ENCODE measurements at places on chromosomes 11 and 22.

DNA sequence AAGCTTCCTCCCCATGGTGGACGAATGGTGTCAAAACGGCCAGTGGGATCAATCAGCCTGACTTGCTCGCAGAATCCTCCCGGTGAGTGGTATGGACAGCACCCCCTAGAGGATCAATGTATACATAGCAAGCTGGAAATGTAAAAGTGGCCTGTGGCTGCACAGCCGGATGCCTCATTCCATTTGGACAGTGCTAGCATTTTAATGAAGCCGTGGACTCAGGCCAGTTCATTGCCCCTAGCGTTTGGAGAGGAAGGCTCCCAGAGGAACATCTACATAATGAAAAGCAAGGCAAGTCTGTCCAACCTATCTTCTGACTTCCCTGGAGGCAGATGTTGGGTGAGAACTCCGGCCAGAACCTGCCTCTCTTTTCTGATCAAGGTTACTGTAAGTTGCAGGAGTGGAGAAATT, 942.3 kb downstream of the NTM start:
- H3K36me3 ChIP-seq = no peaks in the 10 kb centered on the region
- no peaks in the 10 kb centered on the region for H3K27me3 ChIP-seq
- no peak overlapping the region for H3K27ac ChIP-seq
- H3K4me3 ChIP-seq = no peak overlapping the region
- peak; percentile 22 for DNase-seq

DNA sequence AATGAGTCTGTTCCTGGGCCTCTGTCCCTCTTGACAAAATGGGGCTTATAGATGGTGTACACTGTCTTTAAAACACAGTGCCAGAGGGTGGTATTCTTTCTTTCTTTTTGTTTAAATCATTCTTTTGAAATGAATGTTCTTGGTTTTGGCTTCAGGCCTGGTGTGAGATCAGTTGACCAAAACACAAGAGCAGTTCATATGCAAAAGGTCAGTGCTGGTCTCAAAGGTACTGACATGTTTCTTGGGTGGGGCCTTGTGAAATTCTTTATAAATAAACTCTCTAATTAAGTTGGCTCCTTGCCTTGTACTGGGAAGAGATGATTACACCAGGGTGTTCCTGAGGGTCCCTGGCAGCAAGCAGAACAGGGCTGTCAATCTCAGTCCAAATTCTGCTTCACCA, 110.0 kb downstream of the FBXO7 start:
- H3K4me3 ChIP-seq = no peak overlapping the region
- H3K27me3 ChIP-seq = no peaks in the 10 kb centered on the region
- H3K27ac ChIP-seq = no peak overlapping the region

- H3K27ac ChIP-seq = peak overlapping the region; percentile 23
- H3K27me3 ChIP-seq = no peaks in the 10 kb centered on the region
These were observed 20.1 kb downstream of the TSSC4 start for GRCh38 chr11:2420502-2421225.

DNA sequence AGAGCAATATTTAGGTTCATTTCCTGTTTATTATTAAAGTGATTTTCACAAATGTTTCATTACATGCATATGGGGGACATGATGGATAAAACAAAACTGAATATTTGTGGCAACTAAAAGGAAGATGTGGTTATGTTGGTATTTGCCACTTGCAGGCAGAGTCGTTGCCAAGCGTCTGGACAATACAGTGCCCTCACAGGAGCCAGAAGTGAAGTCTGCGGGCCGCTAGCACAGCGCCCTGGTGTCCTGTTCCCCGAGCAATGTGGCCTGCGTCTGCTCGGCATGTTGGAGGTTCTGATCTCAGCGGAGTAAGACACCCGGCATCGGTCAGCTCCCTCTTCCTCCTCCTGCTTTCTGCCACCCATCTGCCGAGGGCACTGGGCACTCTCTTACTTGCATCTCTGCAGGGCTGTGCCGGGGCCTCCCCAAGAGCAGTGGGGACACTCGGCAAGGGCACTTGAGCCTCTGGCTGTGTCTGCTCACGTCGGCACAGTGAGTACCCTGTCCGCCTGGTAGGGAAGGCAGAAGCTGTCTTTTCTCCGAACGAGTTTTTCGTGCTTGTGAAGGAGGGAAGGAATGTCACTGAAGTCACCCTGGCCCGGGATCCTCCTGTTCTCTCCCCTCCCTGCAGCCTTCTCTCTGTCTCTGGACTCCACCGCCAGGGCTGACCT, 10.5 kb upstream of the TTLL12 start:
- H3K4me1 ChIP-seq = no peaks in the 10 kb centered on the region
- no peaks in the 10 kb centered on the region for H3K36me3 ChIP-seq
- no peak overlapping the region for H3K4me3 ChIP-seq
- DNase-seq = no peak

DNA sequence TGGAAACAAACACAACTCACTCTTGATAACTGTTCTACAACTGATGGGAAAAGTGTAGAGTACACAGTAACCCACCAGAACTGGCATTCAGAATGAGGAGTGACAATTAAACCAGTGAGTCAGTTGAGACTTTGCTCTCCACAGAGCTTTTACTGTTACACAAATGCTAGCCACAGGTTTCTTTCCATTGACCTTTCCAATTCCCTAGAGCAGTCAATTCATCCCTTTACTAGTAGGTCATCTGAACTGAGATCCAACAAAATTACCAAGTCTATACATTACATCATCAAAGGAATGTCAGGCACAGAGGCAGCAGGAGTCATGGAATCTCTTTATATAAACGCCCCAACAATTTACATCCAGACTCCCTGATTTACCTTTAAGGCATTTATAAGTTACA, 65.9 kb downstream of the PHF21A start:
- no peak overlapping the region for H3K4me3 ChIP-seq
- no peak overlapping the region for H3K27ac ChIP-seq
- DNase-seq = no peak
- no peaks in the 10 kb centered on the region for H3K27me3 ChIP-seq
- H3K4me1 ChIP-seq = no peaks in the 10 kb centered on the region
- peaks cover 2% of the 10 kb centered on the region for H3K36me3 ChIP-seq

- no peaks in the 10 kb centered on the region for H3K27me3 ChIP-seq
- DNase-seq = no peak
- H3K4me3 ChIP-seq = no peak overlapping the region
- no peak overlapping the region for H3K27ac ChIP-seq
- peaks cover 3% of the 10 kb centered on the region for H3K4me1 ChIP-seq
These were observed 12.6 kb downstream of the IGSF9B start for GRCh38 chr11:133943950-133944698.

DNA sequence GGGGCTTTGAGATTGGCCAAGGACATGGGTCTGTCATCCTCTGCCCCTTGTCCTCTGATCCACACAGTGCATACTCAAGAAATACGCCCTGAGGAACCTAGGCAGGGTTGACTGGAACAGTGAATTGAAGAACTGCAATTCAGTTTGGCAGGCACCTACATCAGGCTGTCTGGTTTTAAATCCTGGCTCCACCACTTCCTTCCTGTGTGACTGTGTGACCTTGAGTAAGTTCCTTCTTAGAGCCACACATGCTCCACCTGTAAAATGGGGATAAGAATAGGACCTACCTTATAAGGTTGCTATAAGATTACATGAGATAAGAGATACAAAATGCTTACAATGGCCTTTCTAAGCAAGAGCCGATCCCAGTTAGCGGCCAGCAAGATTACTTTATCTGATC, 15.8 kb upstream of the TCF20 start:
- no peaks in the 10 kb centered on the region for H3K36me3 ChIP-seq
- H3K4me3 ChIP-seq = no peak overlapping the region
- no peaks in the 10 kb centered on the region for H3K27me3 ChIP-seq
- H3K4me1 ChIP-seq = no peaks in the 10 kb centered on the region
- no peak for DNase-seq
- H3K27ac ChIP-seq = no peak overlapping the region

- no peak overlapping the region for H3K27ac ChIP-seq
- no peaks in the 10 kb centered on the region for H3K4me1 ChIP-seq
- no peak for DNase-seq
- H3K36me3 ChIP-seq = no peaks in the 10 kb centered on the region
- no peak overlapping the region for H3K4me3 ChIP-seq
These were observed 9.5 kb downstream of the MFNG start for GRCh38 chr22:37476389-37477329.

DNA sequence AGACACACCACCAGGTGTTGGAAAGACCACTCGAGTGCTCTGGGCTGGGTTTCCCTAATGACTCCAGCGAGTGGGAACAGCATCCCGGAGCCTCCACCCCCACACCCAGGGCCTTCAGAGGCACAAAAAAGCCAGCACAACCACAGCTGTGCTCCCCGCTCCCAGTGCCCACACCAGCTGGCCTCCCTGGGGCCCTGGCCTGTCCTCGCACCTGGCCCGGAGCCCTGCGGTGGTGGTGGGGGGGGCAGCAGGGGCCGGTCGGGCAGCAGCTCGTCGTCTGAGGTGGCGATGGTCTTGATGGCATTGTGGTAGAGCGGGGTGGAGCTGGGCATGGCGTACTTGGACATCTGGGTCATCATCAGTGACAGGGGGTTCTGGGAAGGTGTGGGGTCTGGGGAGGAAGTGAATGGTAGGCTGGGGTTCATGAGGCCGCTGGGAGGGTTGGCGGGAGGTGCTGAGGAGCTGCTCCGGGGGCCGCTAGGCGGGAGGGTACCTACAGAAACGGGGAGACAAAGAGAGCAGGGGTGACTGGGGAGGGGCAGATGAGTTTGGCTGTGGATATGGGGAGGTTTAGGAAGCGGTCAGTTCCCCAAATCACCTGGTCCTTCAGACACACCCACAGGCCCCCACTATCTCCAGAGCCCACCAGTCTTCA, 16.1 kb downstream of the CXCR5 start:
- peaks cover 11% of the 10 kb centered on the region for H3K36me3 ChIP-seq
- 0 out of 2 replicates have a peak overlapping the region, but pooled peaks have one; percentile 18 for H3K27ac ChIP-seq
- no peak for DNase-seq

DNA sequence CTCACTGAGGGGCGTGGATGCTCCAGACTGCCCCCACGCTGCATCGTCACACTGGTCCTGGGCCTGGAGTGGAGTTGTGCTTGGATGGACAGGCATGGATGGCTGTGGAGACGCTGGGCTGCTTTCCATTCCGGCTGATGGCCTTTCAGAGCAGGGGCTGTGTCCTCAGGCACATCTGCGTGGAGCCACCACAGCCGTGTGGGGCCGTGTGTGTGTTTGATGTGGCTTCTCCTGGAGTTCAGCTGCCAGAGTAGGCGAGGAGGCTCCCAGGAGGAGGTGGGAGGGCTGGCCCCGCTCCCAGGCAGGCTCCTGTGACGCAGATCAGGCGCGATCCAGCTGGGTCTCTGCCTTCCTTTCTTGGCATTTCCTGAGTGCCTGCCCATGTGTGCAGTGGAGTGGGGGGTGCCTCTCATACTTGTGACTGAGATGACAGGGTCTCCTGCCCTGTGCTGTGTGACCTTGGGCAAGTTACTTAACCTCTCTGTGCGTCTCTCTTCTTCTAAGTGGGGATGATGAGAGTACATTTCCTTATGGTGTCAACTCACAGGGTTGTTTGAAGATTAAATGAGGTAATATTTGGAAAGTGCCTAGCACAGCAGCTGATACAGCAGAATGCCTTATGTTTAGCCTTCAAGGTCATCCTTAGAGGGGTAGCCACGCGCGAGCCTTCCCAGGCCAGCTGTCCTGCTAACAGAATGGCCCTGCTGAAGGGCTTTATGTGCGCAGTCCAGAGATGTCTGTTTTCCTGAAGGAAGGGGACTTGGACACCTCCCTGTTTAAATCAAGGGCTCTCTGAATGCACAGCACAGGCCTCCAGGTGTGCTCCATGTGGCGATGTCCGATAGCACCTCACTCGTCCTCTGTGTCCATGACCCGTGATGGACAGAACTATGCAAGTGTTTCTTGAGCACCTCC, 33.5 kb downstream of the GLB1L2 start:
- H3K27me3 ChIP-seq = no peaks in the 10 kb centered on the region
- H3K4me1 ChIP-seq = 0 out of 2 replicates have a peak, but pooled peaks cover 4% of the 10 kb centered on the region
- no peak overlapping the region for H3K4me3 ChIP-seq
- DNase-seq = no peak
- no peaks in the 10 kb centered on the region for H3K36me3 ChIP-seq

- H3K27ac ChIP-seq = peak overlapping the region; percentile 96
- H3K36me3 ChIP-seq = peaks cover 6% of the 10 kb centered on the region
- DNase-seq = no peak
- peak overlapping the region; percentile 99 for H3K4me3 ChIP-seq
- peaks cover 23% of the 10 kb centered on the region for H3K4me1 ChIP-seq
These were observed 865 bp downstream of the RBM14 start for GRCh38 chr11:66617155-66617834.

- DNase-seq = no peak
- no peak overlapping the region for H3K4me3 ChIP-seq
- no peaks in the 10 kb centered on the region for H3K36me3 ChIP-seq
- peaks cover 12% of the 10 kb centered on the region for H3K27me3 ChIP-seq
- H3K27ac ChIP-seq = no peak overlapping the region
- H3K4me1 ChIP-seq = peaks cover 4% of the 10 kb centered on the region
These were observed 53.2 kb upstream of the EHF start for GRCh38 chr11:34567733-34568132.

GRCh38 chr22:24550028-24550901, 4.7 kb downstream of the GUCD1 start:
- peaks cover 7% of the 10 kb centered on the region for H3K4me1 ChIP-seq
- no peak overlapping the region for H3K27ac ChIP-seq
- no peaks in the 10 kb centered on the region for H3K27me3 ChIP-seq
- peak; percentile 30 for DNase-seq

DNA sequence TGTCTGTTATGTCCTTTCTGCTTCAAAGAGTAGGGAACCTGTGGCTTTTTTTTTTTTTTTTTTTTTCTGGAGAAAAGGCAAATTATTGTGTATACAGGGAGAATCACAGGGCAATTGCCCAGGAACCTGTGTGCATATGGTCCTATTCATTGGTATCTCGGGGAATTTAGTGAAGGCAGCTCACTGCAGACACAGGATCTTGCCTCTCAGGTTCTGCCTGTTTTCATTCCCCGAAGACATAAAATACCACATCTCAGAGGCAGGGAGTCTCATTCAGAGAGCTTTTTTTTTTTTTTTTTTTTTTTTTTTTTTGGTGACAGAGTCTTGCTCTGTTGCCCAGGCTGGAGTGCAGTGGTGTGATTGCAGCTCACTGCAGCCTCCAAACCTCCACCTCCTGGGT, 88.3 kb downstream of the OSBP2 start:
- no peaks in the 10 kb centered on the region for H3K36me3 ChIP-seq
- H3K4me1 ChIP-seq = no peaks in the 10 kb centered on the region
- H3K27ac ChIP-seq = no peak overlapping the region
- H3K27me3 ChIP-seq = no peaks in the 10 kb centered on the region
- DNase-seq = no peak
- no peak overlapping the region for H3K4me3 ChIP-seq

- H3K4me3 ChIP-seq = peak overlapping the region; percentile 73
- peaks cover 27% of the 10 kb centered on the region for H3K4me1 ChIP-seq
- H3K27ac ChIP-seq = peak overlapping the region; percentile 78
These were observed 720 bp downstream of the PACS1 start for GRCh38 chr11:66070604-66071380.

- no peak for DNase-seq
- H3K27me3 ChIP-seq = no peaks in the 10 kb centered on the region
- no peaks in the 10 kb centered on the region for H3K36me3 ChIP-seq
- H3K27ac ChIP-seq = no peak within 1 kb of the TSS
- no peaks in the 10 kb centered on the region for H3K4me1 ChIP-seq
These were observed at the start of gene SPI1 for GRCh38 chr11:47378010-47378835. Gene SPI1, minus strand, starts transcription at chr11:47378547. Its CDS starts 194 bp downstream, at chr11:47378353.

Measured in Panc1 (cell line).